Fibroblast of the aortic adventitia (primary cell): ENCODE measurements at places on chromosomes 12 and 14. TPM values are rescaled to one million over a fixed set of nuclear protein-coding genes. Genes with fewer than 3 reads are reported as not detected.
A peak's percentile ranks its signal among the peaks of the same experiment; 100 is the strongest.

DNA sequence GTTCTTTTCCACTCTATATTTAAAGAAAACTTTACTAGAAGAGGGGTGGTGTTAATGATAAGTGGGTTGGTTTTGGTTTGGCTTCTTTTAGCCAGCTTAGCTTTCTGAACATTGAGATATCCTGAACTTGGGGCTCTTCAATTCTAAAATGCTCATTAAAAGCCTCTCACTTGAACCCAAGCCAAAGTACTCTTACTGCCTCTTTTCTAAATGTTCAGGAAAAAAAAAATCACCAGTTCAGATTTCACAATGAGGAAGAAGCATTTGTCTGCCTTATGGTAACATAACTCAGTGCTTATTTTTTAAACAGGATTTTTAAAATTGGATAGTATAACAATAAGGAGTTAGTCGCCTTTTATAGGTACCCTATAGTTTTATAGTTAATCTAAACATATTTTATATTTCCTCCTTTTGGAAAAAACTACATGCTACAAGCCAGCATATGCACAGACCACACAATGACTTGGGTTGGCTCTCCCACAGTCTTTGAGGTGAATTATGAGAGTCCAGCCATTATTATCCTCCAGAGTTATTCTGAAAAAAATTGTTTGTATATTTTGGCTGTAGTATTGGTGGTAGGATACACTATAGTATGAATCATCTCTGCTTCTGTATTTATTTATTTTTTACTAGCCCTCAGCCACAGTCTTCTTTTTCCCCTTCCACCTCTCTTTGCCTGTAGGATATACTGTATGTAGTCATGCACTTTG is 195.5 kb upstream of the TMPO start:
- no peak for DNase-seq

GRCh38 chr12:56931474-56931978 is 2.7 kb downstream of the SDR9C7 start:
- peak; percentile 72 for DNase-seq

DNA sequence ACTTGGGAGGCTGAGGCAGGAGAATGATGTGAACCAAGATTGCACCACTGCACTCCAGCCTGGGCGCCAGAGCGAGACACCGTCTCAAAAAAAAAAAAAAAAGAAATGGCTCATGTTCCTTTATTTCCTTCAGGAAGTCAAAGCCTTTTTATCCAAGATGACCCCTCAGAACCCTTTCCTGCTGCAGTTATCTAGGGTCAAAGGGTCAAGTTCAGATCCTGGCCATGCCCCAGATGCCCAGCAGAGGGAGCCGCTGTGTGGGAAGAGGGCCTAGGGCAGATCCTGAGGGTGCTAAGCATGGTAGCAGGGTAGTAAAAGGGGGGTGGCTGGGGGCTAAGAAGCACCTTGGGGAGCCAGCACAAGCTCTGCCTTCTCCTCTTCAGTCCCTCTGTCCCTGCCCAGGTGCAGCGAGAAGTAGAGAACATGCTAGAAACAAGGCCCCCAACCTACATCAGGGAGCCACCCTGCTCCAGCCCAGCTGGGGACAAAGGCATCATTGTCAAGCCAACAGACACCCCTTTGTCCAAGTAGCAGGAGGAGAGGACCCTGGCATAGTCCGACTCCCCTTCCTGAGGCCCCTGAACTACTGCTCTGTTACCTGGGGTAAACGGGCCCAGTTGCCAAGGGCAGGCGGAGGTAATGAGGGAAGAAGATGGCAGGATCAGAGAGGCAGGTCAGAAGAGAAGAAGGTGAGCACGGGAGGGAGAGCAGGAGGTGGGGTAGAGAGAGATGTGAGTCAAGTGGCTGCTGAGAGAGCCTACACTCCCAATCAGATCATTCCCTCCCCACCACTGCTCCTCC is 6.5 kb downstream of the NFE2 start:
- DNase-seq: peak; percentile 40

DNA sequence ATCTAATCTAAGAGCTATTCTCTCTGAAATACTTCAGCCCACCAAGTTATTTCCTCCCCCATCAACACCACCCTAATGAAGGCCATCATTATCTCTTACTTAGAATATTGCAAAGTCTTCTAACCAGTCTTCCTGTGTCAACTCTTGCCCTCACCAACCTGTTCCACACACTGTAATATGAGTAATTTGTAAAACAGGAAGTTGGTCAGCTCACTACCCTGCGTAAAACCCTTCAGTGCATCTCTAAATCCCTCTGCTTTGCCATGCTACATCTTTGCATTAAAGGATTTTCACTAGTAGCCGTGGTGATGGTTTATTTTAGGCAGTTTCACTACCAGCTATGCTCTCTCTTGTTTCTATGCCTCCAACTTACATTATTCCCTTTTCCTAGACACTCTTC is 70.0 kb downstream of the KIF21A start:
- DNase-seq: no peak

- DNase-seq: no peak
These were observed 18.6 kb downstream of the DUSP6 start for GRCh38 chr12:89333564-89334252.

GRCh38 chr12:6703631-6704030 is 3.0 kb upstream of the PIANP start:
- no peak for DNase-seq

DNA sequence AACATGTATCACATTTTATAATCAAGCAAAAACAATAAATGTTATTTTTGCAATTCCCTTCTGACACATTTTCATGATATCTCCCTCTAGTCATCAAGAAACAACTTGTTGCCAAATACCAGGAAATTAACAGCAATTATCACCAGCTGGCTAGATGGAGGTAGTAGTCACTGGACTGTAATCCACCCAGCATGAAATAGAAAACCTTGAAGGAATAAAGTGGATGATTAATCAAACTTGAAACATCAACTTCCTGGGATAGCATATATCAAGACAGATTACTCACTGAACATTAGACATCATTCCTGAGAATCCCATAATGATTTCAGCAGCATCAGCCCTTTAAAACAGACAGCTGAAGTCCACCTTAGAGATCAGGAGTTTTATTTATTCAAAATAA is 259.0 kb downstream of the CCDC59 start:
- DNase-seq: no peak

GRCh38 chr14:66468778-66469367 is 17.3 kb upstream of the CCDC196 start:
- DNase-seq: no peak

DNA sequence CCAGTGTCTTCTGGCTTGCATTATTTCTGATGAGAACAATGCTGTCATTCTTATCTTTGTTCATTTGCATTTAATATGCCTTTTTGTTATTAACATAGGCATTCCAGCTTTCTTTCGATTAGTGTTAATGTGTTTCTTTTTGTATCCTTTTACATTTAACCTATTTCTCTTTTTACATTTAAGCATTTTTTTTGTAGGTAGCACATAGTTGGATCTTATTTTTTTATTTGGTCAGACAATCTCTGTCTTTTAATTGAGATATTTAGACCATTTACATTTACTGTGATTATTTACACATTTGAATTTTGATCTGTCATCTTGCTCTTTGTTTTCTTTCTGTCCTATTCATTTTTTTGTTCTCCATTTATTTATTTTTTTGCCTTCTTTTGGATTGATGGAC is 14.5 kb upstream of the KIF26A start:
- no peak for DNase-seq

DNA sequence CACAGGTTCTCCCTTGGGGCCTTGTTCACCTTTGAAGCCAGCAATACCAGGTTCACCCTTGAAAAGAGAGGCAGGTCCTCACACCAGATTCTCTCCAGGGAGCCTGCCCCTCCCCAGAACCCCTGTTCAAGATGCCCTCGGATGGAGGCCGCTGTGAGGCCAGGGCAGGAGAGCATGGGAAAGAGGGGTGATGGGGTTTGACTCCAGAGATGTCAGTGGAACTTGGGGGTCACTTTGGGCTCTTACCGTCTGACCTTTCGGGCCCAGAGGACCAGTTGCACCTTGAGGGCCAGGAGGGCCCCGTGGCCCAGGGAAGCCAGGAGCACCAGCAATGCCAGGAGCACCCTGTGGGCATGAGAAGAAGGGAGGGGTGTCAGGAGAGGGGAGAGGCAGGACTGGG is 17.4 kb downstream of the COL2A1 start:
- no peak for DNase-seq

GRCh38 chr12:117018685-117019084 is 80.5 kb downstream of the TESC start:
- no peak for DNase-seq

GRCh38 chr14:59634617-59635016 is 58.0 kb upstream of the CCDC175 start:
- DNase-seq: no peak

DNA sequence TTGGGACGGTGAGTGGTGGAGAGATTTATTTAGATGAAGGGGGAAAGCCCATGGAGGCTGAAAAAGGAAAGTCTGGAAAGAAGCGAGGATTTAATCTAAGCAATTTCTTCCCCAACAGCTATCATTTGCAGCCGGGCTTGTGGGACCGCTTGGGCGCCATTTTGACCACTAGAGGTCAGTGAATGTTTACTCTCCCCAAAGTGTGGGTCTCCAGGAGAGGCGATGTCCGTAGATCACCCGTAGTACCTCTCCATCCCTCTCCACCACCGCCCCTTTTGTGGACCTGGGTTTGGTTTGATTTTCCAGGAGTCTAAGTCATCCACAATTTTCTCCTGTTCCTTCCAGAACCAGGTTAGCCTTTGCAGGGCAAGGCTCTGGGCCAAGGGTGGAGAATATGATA is 91.2 kb upstream of the PARP11 start:
- no peak for DNase-seq

- no peak for DNase-seq
These were observed 757 bp downstream of the ZC3H10 start for GRCh38 chr12:56118688-56119357.

DNA sequence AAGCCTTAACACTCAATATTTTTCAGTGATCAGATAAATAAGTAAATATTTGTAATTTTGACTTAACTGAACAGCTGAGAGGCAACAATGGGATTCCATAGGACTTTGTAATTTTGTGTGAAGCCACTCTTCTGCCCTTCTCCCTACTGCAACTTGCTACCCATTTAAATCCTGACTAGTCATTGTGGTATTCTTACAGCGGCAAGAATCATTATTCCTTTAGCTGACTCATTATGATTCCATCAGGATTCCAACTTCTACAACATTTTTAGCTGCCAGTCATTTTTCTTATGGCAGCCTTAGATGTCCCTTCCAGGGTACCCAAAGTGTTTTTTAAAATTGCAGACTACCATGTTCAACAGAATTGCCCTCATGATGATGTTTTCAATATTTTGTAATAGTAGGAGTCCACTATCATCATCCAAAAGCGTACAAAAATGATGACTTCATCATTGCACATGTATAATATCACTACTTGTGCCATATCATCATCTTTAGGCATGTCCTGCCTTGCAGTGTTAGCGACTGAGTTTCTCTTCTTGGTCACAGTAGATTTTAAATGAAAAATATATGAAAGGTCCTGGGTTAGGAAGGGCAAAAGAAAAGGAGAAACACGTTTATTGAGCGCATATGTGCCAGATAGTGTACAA is 5.1 kb upstream of the MAGOHB start:
- peak; percentile 74 for DNase-seq

DNA sequence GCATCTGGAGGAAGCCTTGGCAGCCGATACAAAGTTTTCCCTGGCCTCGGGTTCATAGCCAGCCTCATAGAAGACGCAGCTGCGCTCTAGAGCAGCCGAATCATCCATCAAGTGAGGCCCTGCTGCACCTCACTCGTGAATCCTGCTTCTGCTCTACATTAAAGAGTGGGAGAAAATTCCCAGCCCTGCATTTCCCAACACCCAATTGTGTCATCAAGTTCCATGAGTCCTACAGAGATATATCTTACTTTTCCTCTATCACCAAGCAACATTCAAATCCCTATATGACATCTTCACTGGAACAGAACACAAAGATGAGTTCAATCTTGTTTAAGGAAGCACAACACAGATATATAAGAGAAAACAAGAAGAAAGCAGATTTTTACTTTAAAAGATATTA is 139.3 kb downstream of the TTC7B start:
- DNase-seq: peak; percentile 69

- DNase-seq: no peak
These were observed 34.2 kb downstream of the BICD1 start for GRCh38 chr12:32140877-32141276.

DNA sequence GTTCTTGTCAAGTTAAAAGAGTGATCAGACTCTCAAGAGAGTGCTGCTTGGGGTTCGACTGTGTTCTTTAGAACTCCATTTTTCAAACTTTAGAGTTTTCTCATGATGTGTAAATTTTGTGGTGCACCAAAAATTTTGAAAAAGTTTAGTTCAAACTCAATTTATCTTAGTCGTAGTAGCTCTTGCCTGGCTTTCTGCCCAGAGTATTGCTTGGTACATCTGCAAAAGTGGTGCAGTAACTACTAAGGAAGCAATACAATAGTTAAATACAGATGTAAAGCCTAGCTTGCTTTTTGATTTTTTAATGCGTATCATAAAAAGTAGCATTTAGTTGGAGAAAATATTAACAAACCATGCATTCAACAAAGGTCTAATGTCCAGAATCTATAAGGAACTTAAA is 9.5 kb upstream of the CCDC91 start:
- peak; percentile 34 for DNase-seq

- peak; percentile 30 for DNase-seq
These were observed 395 bp upstream of the BRI3BP start for GRCh38 chr12:124992874-124993625.

DNA sequence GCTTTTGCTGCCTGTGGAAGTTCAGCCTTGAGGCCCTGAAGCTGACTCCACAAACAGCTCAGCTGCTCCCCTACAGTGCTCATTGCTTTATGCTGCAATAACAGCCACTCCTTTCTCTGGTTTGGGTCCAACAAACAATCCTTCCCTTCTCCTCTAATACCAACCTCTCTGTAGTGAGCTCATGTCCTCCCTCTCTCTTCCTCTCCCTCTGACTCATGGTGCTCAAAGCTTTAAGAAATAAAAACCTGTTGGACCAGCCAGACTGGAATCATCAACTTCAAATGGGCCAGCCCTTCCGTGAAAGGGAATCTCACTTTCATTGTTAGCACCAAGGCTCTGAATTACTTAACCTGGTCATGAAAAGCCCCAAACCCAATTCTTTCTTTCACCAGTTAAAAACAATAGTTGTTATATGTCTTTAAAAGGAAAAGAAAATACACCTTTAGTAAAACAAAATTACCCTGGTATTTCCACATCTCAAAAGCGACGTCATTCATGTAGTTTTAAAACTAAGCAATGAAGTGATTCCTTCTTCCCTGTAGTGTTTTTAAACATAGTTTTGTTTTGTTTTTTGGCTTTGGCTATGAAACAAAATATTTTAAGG is 126.4 kb downstream of the DUSP6 start:
- DNase-seq: peak; percentile 96

GRCh38 chr12:27969624-27970400 is 2.7 kb downstream of the PTHLH start:
- peak; percentile 58 for DNase-seq

SSTR1 gene
- total RNA-seq: 0.57 and 0.63 TPM in 2 replicates

HPD gene
- 1.1 and 1.8 TPM in 2 replicates for total RNA-seq

SINHCAF gene
- 4.4 and 14.9 TPM in 2 replicates for total RNA-seq

PRKD1 gene
- total RNA-seq: 11.4 and 11.5 TPM in 2 replicates

ZNF705A gene
- total RNA-seq: not detected in 2 replicates

SERPINA3 gene
- total RNA-seq: 5.3 and 13.6 TPM in 2 replicates

CELA1 gene
- 0.25 TPM in 1 of 2 replicates, not detected in the other for total RNA-seq

DLST gene
- total RNA-seq: 31.1 and 68.5 TPM in 2 replicates

TPH2 gene
- not detected in 2 replicates for total RNA-seq
